ENCODE measurements at places on chromosomes 3 and 15.

DNA sequence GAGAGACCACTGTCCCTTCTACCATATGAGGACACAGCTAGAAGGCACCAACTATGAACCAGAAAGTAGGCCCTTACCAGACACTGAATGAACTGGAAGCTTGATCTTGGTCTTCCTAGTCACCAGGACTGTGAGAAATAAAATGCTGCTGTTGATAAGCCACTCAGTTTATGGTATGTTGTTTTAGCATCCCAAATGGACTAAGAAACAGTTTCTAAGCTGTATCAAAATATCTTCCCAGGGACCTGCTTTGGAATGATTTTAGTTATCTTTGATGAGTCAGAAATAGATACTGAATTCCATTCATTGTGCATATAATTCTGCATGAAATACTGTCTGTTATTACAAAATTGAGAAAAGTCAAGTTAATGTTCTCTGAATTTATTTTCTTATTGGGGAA lies 18.6 kb downstream of the WDR76 start:
- DNase-seq = no peak

DNA sequence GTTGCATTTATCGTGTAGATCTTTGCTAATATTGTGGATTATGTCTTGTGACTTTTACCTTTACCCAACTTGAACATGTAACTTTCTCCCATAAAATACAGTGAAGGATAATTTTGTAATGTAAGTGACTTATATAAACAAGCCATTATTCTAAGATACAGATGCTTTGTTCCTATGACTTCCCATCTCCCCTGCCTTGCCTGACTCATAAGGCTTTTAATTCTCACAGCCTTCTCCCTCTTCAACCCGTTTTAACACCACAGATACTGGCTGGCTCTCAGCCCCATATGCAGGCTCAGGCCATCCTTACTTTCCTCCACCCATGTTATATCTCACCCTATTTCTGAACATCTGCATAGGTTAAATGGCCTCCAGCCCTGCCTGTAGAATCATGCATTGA lies 4.1 kb downstream of the CCNDBP1 start:
- no peak for DNase-seq

DNA sequence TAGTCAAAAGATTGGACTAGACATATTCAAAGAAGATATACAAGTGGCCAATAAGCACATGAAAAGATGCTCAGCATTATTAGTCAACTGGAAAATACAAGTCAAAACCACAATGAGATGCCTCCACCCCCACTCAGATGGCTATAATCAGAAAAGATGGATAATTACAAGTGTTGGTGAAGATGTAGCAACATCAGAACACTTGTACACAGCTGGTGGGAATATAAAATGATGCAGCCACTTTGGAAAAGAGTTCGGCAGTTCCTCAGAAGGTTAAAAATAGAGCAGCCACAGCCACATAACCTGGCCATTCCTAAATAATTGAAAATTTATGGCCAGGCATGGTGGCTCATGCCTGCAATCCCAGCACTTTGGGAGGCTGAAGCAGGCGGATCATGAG lies 38.4 kb downstream of the HEG1 start:
- DNase-seq = no peak

DNA sequence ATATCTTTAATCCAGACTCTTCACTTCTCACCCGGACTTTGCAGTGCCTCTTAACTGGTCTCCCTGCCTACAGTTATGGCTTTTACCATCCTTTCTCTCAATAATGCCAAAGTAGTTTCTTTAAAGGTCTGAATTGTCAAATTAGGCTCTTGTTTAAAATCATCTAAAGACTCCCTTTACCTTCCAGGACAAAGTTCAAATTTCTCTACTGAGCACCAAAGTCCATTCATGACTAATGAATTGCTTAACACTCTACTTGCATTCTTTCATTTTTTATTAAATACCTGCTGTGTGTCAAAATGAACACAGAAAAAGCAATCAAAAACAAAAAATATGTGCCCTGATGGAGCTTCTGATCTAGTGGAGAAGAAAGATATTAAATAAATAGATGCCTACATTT lies 472.4 kb upstream of the UBE2E2 start:
- no peak for DNase-seq

GRCh38 chr15:91911844-91912243 lies 58.3 kb downstream of the SLCO3A1 start:
- no peak for DNase-seq

DNA sequence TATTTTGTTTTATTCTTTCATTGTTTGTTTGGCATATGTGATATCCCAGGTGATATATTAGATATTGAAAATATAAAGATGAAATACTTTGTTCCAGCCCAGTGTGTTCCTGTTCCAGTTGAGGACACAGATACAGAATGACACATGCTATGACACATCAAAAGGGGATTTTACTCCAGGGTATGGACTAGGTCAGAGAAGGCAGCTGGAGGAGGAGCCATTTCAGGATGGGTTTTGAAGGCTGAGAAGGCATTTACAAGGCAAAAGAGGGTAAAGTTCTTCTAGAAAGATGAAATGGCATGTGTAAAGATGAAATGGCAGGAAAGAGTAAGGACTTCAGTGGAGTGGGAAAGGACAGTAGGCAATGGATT lies 163.8 kb downstream of the ZIC1 start:
- no peak for DNase-seq
